ENCODE measurements at places on chromosomes 16 and 17.
A peak's percentile ranks its signal among the peaks of the same experiment; 100 is the strongest.

DNA sequence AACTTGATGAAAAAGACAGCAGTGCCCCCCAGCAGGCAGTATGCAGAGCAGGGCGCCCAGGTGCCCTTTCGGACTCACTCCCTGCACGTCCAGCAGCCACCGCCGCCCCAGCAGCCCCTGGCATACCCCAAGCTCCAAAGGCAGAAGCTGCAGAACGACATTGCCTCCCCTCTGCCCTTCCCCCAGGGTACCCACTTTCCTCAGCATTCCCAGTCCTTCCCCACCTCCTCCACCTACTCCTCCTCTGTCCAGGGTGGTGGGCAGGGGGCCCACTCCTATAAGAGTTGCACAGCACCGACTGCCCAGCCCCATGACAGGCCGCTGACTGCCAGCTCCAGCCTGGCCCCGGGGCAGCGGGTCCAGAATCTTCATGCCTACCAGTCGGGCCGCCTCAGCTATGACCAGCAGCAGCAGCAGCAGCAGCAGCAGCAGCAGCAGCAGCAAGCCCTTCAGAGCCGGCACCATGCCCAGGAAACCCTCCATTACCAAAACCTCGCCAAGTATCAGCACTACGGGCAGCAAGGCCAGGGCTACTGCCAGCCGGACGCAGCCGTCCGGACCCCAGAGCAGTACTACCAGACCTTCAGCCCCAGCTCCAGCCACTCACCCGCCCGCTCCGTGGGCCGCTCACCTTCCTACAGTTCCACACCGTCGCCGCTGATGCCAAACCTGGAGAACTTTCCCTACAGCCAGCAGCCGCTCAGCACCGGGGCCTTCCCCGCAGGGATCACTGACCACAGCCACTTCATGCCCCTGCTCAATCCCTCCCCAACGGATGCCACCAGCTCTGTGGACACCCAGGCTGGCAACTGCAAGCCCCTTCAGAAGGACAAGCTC lies 43.2 kb downstream of the SREBF1 start:
- peak; percentile 51 for DNase-seq

GRCh38 chr16:74896389-74897370 lies 88.2 kb downstream of the WDR59 start:
- DNase-seq: no peak

- DNase-seq: no peak
Measured at GRCh38 chr17:66233023-66233753, 4.0 kb upstream of the APOH start.

DNA sequence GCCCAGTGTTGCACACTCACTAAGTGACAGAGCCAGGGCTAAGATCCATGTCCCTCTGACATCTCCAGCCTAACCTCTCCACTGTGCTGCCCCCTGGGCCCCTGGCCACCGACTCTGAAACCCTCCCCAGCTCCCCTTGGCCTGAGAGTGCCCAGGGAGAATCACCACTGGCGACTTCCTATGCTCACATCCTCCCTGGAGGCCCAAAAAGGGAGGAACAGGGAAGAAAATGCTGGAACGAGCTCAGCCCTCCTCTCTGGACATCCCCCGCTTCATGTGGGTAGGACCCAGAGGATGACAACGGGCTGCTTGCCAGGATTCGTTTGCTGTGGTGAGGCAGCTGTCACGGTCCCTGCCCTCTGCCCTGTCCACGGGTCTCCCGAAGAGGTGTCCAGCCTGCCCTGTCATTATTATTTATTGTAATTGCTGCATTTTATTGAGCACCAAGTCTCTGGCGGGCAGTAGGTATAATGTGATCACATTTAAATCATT lies 153.5 kb upstream of the RPL38 start:
- DNase-seq: no peak

GRCh38 chr17:13055131-13055530 lies 37.3 kb upstream of the ELAC2 start:
- no peak for DNase-seq

- DNase-seq: no peak
Measured at GRCh38 chr17:39212841-39213480, 12.8 kb downstream of the STAC2 start.

- DNase-seq: peak; percentile 63
Measured at GRCh38 chr16:66250686-66251431, 115.6 kb upstream of the CDH5 start.

DNA sequence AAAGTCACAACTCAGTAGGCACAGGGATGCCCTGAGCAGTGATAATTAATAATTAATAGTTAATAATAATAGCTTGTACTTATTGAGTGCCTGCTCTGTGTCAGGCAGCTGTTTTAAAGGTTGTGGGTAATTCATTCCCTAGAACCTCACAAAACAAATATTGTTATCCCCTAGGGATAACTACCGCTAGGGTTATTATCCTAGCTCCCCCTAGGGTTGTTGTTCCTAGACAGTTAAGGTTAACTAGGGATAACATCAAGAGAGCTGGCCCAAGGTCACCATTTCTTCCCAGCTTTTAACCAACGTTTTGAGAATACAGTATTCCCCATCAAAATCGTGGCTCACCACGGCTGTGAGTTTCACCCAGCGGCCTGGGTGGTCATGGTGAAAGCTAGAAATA lies 180.1 kb downstream of the PRKCB start:
- no peak for DNase-seq

- DNase-seq: no peak
Measured at GRCh38 chr17:33864758-33865229, 390.3 kb upstream of the CCL2 start.

DNA sequence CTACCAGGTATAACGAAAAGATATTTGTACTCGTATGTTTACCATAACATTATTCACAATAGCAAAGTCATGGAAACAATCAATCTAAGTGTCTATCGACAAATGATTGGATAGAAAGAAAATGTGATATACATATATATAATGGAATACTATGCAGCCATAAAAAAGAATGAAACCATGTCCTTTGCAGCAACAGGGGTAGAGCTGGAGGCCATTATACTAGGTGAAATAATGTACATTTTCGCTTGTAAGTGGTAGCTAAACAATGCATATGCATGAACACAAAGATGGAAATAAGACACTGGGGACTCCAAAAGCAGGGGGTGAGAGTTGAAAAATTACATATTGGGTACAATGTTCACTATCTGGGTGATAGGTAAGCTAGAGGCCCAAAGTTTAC lies 124.0 kb downstream of the MYO1D start:
- DNase-seq: no peak

- no peak for DNase-seq
Measured at GRCh38 chr17:45230787-45231480, 9.2 kb downstream of the FMNL1 start.

DNA sequence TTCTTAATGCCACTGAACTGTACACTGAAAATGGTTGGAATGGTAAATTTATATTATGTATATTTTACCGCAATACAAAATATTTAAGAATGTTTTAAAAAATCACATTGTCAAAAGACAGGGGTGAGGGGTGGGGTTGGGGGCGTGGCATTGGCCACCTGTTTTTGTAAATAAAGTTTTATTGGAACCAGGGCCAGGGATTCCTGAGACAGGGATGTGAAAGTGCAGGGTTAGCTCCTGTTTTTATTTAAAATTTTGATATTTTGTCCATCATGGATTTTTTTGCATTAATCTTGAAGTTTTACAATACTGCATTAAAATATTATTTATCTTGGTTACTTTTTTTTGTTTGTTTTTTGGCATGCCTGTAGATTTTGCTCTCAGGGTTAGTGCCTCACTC lies 2.3 kb upstream of the FA2H start:
- DNase-seq: no peak

DNA sequence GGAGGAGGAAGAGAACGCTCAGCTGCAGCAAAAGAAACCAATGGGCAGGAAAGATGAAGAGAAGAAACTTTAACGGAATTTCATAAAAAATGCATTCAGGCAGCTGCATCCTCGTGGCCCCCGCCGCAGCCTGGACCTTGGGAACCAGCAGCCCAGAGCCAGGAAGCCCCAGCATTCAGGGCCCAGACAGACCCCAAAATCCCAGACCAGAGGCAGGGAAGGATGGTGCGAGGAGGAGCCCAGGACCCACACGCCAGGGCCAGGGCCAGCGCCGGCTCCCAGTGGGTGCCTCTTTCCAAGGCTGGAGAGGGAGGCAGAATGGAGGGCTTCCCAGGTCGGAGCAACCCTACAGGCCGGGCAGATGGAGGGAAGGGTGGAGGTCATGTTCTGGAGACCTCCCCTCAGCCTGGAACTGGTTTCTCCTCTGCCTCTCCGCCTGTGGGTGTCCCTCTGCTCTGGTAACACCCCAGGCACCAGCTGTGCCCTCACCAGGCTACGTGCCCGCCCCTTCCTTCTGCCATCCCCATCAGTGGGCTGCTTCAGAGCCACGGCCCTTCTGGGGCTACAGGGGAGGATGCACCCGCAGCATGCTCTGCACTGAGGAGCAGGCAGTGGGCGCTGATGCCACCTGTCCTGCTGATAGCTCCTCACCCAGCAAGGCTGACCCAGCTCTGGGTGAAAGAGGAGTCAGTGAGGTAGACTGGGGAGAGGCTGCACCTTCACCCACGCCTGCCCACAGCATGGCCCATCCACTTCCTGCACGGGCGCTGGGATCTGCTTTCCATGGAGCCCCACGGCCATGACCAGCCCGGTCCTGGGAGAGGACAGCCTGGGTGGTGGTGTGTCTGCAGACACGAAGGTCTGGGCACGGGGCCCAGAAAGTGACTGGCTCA lies 1.2 kb upstream of the MIF4GD start:
- peak; percentile 9 for DNase-seq

GRCh38 chr16:19088341-19088916 lies 21.0 kb downstream of the COQ7 start:
- DNase-seq: no peak

- DNase-seq: no peak
Measured at GRCh38 chr17:38587947-38588787, 17.6 kb downstream of the SRCIN1 start.

- no peak for DNase-seq
Measured at GRCh38 chr16:72908362-72909167, 139.4 kb downstream of the ZFHX3 start.

DNA sequence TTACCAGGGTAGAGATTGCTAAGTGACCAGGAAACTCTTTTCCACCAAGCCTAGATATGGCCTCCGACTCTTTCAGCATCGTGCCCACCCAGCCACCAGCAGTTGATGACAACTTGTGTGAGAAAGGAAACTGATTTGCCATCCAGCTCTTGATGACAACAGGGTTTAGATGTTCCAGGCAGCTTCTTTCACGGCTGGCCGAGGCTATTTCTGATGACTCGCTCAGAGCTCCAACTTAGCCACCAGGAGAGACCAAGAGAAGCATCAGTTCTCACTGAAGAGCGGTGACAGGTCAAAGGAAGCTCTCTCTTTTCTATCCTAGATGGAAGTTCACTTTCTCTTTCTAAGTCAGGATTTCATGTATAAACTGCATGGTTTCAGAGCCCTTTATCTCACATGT lies 61.2 kb downstream of the MPHOSPH6 start:
- no peak for DNase-seq

GRCh38 chr16:30641378-30641982 lies 9.3 kb upstream of the PRR14 start:
- no peak for DNase-seq

DNA sequence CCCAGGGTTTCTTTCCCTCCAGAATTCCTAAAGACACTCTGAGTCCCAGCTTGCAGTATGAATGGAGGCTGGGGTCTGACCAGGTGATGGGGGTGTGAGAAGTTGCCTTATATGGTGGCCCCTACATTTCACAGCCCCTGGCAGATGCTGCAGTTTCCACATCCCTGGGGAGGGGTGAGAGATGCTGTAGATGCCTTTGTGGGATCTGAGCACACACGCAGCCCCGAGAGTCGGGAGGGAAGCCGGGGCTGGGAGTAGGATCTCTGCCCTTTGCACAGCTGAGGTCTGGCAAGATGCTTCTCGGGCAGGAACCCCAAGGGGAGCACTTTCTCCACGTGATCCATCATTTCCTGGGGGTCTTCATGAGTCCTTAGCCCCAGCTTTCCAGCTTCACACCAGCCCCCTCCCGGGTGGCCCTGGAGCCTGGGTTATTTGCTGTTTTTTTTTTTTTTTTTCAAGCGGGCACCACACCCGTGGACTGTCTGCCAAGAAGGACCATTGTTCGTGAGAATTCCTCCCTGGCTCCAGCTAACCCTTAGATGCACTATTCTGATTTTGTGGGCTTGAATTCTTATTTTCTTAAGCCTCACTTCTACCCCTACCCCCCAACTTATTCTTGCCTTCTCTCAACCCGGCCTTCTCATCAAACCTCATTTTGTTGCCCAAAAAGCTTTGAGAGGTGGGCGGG lies 50.6 kb downstream of the NTN1 start:
- DNase-seq: no peak

DNA sequence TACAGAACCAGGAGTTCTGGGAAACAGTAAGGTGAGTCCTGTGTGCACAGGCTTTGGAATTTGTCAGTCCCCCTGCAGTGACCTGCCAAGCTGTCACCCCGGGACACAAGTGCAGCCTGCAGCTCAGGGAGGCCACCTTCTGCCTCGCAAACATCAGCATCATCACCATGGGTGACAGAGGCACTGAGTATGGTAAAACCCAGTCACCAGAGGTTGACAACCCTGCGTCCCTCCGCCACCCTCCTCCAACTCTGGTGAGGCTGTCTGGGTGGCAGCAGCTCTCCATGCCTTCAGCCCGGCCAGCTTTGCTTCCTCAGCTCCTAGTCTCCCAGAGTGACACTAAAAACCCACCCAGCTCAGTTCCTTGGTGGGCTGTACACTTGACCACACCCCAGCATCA lies 221.0 kb downstream of the CPPED1 start:
- DNase-seq: no peak

DNA sequence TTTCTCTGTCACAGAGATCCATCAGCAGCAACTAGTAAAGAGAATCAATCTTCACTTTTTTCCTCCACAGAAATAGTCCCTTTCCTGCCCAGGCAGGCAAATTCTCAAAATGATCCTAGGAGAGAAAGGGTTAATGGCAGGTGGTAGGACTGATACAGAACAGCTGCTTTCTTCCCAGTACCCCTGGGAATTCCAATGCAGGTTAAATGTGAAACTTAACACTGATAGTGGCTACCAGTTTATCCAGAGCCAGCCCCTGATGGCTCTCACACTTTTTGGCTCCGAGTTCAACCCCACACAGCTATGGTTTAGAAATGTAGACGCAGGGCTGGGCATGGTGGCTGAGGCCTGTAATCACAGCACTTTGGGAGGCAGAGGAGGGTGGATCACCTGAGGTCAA lies 22.2 kb downstream of the MARVELD3 start:
- no peak for DNase-seq

DNA sequence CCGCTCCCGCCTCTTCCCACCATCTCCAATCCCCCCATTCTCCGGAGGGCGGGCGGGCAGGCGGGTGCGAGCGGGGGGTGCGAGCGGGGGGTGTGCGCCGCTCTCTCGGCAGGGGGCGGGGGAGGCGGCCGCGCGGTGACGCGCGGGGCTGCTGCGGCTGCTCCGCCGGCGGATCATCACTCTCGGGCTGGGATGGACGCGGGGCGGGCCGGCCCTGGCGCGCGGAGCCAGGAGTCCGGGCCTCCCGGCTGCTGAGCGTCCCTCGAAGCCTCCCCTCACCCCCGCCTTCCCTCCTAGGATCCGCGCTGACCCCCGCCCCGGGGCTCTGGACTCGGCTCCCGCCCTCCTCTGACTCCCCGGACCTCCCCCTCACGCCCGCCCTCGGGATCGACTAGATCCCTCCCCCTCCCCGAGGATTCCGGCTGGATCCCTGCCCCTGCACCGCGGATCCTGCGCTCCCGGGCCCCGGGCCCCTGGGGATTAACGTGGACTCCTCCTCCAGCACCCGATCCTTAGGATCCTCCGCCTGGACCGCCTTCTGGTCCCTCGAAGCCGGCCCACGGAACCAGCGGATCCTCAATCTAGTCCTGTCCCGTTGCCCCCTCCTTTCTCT lies 946 bp upstream of the TMEM256 start:
- peak; percentile 97 for DNase-seq

Measured in C1 segment of cervical spinal cord (tissue), 14 donors.